ENCODE measurements at places on chromosomes 7 and 10.

DNA sequence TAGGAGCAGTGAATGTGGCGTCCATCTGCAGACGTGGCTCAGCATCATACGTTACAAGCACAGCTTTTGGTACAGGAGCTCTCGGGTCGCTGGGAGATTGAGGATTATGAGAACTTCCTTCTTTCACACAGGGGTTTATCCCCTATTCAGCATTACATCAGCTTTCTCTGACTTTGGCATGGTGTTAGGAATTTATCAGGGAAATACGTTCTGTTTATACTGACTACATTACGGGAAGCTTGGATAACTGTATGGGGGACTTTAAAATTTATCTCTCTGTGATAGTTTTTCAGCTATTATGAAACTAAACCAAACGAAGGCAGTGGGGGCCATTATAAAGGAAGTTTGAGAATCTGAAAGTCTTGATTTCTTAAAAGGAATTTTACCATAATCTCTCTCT, 110.1 kb upstream of the INSYN2A start:
- DNase-seq, result no peak

DNA sequence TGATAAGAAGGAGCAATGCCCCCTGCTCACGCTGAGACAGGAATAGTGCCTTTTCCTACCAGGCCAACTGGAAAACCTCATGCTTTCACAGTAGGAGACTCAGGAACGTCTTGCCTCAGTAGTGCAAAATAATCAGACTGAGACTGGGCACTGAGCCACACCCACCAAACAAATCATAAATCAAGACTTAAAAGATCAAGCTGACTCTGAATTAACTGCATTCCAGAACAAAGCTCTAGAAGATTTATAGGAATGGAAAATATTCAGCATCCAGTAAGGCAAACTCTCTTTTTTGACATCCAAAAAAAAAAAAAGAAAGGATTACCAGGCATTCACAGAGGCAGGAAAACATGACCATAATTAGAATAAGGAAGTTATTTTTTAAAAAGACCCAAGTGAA, 30.5 kb upstream of the SLC18A3 start:
- peak; percentile 73 for DNase-seq

GRCh38 chr7:139821349-139822105, 7.5 kb upstream of the TBXAS1 start:
- no peak for DNase-seq

DNA sequence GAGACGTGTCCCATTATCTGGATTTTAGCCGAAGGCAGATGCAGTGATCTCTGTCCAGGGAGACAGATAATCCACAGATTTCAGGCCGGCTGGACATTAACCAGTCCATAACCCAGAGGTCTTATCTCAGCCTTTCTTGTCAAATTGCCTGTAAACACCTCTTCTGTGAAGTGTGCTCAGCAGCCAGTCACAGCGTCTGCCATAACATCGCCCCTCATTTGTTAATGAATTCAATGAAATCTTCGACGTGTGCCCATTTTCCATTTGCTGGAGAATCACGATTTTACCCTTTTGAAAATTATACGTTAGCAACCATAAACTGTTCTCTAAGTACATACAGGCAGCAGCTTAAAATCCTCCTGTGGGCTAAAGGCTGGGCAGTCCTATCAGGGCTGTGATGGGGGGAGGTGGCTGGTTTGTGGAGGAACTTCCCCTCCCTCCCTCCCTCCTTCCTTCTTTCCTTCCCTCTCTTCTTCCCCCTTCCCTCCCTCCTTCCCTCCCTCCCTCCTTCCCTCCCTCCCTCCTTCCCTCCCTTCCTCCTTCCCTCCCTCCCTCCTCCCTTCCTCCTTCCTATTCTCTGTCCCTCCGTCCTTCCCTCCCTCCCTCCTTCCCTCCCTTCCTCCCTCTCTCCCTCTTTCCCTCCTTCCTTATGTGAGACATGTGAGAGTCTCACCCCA, 26.6 kb upstream of the FAM20C start:
- no peak for DNase-seq

DNA sequence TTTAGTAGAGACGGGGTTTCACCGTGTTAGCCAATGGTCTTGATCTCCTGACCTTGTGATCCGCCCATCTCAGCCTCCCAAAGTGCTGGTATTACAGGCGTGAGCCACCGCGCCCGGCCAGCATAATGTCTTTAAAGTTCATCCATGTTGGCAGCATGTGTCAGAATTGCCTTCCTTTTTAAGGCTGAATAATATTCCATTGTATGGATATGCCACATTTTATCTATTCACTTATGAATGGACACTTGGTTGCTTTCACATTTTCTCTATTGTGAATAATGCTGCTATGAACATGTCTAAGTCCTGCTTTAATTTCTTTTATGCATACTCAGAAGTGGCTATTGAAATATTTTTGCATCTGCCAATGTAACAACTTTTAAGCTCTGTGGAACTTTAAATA, 754.0 kb upstream of the GALNT17 start:
- DNase-seq, result no peak

GRCh38 chr10:18737841-18738240, 78.6 kb downstream of the ARL5B start:
- peak; percentile 93 for DNase-seq

- no peak for DNase-seq
Observed at GRCh38 chr10:46270086-46270811, 16.5 kb upstream of the ANTXRL start.
